ENCODE measurements at places on chromosomes 1 and 21. TPM values are rescaled to one million over a fixed set of nuclear protein-coding genes. Genes with fewer than 3 reads are reported as not detected.

Gene DISP3
- total RNA-seq, result 0.18 TPM

Gene TNFSF18
- 0.28 TPM for total RNA-seq

Gene KLHL12
- total RNA-seq, result 28.9 TPM

GRCh38 chr1:227883641-227884301 lies 64.0 kb downstream of the WNT9A start:
- peak; percentile 18 for DNase-seq

- no peak for DNase-seq
These were observed 378.4 kb upstream of the RUNX1 start for GRCh38 chr21:35427320-35428000.

DNA sequence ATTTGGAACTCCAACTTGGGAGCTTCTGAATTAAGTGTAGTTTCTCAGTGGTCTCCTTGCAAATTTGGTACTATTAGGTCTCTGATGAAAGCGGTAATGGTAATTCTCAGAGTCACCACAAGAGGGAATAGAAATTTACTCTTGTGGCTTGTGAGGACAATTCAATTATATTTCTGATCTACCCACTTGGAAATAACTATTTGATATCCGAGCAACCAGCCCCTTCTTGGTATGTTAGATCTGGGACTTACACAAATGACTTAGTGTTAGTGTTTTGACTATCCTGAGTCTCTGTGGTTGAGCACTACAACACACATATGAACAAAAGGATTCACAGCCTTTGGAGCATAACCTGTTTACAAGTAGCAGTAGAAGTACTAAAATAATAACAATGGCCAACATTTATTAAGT lies 68.1 kb downstream of the RPS6KA1 start:
- no peak for DNase-seq

- DNase-seq, result no peak
These were observed 28.4 kb downstream of the EXTL2 start for GRCh38 chr1:100866041-100866900.

Measured in left colon (tissue), 2 donors.